Keratinocyte (primary cell): ENCODE measurements at places on chromosomes 3 and 15.

DNA sequence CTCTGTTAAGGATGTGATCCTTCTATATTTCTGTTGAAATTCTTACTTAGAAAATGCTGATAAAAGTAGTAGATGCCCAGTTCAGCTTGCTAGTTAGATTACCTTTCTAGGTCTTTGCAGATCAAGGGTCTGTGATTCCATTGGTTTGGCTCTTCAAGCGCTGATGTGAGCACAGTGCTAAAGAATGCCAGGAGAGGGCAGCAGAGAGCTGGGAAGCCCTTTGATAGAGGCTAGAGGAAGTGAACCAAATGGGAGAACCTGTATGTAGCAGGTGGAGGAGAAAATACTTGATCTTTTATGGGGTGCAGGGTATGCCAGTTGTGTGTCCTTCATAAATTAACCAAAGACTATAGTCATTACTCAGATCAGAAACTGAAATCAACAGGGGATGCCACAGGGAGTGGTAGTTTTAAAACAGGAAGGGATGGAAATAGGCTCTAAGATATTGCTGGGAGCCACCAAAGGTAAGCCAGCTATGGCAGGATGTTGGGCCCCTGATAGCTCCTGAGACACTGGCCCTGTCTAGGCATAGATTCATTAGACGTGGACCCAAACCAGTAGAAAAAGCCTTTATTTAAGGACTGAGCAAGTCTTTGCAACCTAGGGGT lies 677.4 kb downstream of the SQOR start:
- DNase-seq, result peak; percentile 13

DNA sequence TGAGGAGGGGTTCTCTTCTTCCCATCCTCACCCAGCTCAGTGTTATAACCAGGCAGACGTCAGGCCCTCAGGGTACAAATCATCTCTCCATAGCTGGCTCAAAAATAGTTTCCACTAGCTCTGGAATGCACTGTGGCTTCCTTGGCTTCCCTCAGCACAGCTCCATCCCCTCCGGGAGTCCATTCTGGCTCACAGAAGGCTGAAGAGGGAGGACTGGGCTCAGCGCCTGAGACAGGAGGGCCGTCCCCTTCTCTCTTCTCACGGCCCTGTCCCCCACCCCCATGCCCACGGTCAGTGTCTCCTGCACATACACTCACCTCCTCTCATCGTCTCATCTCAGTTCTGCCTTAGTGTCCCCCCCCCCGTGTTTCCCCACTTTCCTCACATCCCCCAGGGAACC lies 50.1 kb downstream of the UMPS start:
- no peak for DNase-seq

GRCh38 chr3:144499001-144499930 lies 527.6 kb downstream of the DIPK2A start:
- no peak for DNase-seq

DNA sequence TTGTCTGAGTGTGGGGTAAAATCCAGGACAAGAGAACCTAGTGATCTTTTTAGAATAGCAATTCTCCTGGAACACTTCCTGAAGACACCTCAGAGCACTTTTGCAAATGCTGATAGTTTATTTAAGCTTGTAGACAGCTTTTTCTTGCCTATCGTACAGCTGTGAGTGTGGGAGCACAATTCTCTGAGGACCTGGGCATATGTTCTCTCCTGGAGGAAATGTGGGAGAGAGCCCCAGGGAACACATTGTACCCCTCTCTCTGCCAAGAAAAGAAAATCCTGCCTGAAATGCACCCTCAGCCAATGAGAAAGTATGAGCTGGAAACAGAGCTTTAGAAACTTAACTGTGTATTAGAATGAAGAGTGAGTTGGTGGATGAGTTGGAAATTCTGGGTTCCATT lies 308.3 kb upstream of the SEMA6D start:
- no peak for DNase-seq

GRCh38 chr3:17581421-17582080 lies 160.9 kb downstream of the TBC1D5 start:
- DNase-seq, result no peak

DNA sequence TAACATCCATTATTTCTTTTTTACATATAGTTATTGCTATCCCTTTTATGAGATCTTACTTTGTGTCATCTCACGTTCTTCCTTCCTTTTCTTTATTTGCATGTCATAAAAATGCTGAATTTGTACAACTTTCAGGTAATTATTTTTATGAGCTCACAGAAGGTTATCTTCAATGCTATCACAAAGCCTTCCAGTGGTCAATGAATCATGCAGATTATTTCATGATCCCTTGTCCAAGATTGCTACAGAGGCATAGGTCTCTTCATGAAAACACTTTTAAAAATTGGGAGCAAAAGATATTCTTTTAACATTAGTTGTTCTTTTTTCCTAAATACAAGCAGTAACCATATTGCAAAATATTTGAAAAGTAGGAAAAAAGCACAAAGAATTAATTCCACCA lies 880.1 kb upstream of the NR2F2 start:
- no peak for DNase-seq

DNA sequence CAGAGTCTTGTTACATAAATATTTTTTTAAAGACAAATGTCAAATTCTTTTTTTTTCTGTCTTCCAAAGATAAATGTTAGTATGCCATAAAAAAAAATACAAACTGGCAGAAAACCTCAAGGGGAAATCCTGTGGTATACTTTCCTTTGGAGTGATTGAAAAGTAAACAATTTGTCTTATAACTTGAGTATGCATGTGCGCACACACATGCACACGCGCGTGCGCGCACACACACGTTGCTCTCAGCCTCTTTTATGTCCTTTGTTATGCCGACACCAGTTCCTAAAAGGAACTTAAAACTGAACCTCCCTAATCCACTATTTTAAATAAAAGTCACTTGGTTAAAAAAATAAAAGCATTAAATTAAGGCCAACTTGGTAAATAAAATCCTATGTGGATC lies 58.1 kb downstream of the TGFBR2 start:
- DNase-seq, result no peak

DNA sequence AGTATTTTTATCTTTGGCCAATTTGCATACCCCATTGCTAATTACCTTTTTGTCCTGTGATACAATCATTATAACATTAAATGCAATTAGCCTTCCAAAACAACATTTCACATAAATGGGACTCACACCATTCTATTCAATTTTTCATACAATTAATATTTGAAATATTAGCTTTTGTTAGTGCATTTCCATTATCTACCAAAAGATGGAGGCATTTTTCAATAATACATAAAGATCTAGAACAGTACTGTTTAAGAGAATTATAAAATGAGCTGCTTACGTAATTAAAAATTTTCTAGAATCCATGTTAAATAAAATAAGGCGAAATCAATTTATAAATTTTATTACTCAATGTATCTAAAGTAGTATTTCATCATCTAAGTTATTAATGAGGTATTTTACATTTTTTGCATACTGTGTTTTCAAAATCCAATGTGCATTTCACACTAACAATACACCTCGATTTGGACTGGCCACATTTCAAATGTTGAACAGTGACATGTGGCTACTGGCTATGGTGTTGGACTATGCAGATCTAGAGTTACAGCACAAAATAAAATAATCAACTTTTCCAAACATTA lies 74.3 kb downstream of the TJP1 start:
- no peak for DNase-seq

- DNase-seq, result no peak
Observed at GRCh38 chr15:62262305-62262941, 97.3 kb upstream of the C2CD4B start.

DNA sequence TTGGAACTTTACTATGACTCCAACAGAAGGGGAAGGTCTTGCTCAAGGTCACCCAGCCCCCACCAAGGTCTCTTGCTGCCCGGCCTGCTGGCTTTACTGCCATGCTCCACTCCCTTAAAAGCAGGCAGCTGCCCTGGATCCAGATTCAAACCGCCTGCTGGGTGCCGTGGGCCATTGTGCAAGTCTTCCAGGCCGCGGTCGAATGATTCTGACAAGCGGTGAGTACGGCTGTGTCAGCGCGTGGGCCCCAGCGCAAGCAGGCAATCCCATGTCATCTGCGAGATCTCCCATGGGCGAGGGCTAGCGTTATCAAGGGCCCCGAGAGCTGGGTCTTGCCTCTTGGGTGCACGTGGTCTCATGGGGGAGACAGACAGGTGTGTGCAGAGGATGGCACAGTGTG lies 37.6 kb downstream of the CORO2B start:
- DNase-seq, result no peak

DNA sequence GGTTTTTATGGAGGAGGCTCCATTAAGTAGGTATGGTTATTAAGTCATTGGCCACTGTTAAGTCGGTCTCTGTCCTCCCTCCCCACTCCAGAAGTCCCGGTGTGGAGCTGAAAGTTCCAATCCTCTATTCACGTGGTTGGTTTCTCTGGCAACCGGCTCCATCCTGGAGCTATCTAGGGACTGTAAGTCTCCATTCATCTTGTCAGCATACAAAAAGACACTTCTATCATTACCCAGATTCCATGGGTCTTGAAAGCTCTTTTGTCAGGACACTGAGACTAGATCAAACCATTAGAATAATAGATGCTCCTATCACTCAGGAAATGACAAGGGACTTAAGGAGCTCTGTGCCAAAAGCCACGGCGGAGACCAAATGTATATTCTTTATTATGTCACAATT lies 110.3 kb downstream of the PIK3CB start:
- DNase-seq, result no peak

DNA sequence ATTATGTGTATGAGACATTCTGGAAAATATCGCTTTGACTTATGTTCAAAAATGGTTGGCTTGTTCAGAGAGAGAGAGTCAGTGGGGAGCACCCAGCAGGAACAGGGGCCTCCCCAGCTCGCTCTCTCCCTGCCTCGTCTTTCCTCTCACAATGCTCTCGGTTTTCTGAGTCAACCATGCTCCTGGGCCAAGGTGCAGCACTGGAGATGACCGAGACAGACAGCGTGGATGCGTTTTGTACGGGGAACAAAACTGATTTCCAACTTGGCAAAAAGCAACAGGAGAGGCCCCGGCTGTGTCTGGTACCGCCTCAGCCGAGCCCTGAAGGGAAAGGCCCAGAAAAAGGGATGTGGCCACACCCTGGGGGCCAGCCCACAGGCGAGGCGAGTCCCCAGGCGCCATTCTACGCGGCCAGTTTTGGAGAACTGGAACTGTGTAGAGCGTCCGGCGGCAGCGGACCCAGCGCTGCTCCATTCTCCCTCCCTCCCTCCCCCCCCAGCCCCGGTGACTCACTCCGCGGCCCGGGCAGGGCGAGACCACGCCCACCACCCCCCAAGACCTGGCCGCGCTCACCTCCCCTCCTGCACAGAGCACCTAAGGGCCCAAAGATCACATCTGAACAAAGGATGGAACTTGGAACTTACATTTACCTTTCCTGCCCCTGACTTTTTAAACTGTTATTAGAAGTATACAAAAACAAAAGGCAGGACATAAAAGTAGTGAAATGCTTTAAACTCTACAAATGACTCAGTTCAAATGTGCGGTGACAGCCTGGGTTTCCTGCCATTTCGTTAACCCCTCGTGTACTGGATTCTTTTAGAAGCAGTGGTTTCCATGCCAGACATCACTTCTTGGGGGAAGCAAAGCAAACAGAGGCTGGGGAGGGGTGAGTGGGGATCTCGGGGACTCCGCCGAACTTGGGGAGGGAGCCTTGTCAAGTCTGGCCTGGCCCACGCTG lies 12.7 kb downstream of the ATP10A start:
- no peak for DNase-seq

GRCh38 chr3:4474683-4475490 lies 7.8 kb upstream of the SUMF1 start:
- no peak for DNase-seq

- no peak for DNase-seq
Observed at GRCh38 chr3:149538371-149538770, 63.9 kb downstream of the TM4SF4 start.

GRCh38 chr15:94312946-94313345 lies 81.6 kb downstream of the MCTP2 start:
- no peak for DNase-seq

- DNase-seq, result no peak
Observed at GRCh38 chr3:187264911-187265310, 26.6 kb downstream of the MASP1 start.

DNA sequence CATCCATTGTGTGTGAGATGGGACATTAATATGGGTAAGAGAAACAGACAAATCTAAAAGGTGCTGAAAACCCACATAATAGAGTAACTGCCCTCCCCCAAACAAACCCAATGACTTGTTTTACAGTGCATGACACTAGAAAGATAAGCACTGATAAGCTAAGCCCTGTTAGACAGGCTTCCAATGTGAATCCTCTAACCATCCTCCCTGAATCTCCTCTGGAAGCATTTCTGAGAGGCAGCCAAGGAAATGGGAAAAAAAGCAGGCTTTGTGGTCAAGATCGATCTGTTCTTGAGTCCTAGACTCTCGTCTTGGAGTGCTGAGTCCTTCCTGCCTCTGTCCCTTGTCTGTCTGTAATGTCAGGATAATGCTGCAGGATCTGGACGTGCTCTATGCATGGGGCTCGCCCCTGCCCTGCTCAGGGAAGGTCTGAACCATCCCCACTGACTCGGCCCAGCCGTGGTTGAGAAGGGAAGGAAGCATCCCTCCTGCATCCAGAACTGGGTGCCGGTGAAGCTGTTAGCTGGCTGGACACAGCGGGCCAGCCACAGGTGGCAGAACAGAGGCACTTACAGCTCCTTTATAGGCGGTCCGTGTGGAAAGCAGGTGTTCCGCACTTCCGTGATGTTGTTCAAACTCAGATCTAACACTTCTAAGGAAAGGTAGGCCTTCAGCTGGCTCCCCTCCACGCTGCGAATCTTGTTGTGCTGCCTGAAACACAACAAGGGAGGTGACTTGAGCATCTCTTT lies 84.1 kb downstream of the LRIG1 start:
- no peak for DNase-seq

GRCh38 chr3:136862617-136863322 lies 762 bp downstream of the NCK1 start:
- DNase-seq, result peak; percentile 23

DNA sequence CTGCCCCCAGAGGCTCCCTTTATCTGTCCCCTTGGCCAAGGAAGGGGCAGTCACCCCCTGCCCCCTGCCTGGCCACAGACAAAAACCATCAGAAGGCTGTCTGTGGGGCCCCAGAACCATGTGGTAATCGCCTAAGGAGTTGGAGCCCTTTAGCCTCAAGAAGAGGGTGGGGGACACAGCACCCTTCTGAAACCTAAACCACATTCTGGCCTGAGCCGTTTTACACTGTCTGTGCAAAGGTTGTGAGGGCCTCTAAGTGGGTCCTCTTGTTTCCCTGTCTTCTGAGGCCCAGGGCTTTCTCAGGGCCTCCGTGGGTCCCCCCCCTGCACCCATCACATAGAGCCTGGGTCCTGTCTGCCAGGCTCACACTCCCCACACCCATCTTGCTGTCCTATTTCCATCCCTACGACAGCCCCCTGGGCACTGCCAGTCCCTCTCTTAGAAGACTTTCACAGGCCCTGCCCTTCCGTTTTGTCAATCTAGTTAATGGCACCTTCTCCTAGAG lies 17.9 kb upstream of the RPUSD3 start:
- no peak for DNase-seq

- no peak for DNase-seq
Observed at GRCh38 chr3:156172536-156172935, 52.2 kb downstream of the KCNAB1 start.

DNA sequence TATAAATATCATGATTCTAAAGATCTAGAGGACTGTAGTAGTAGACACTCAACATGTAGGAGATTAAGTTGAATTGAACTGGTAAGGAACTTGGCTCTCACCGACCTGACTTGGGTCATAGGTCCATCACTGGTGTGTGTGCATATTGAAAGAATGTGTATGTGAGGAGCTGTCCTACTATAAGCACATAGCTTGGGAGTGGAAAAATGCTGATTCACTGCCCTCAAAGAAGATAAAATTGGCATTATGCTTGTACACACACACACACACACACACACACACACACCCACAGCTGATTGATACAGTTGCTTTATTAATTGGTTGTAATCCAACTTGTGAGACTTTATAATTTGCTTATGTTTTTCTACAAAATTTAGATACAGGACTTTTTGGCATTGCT lies 411.0 kb upstream of the NR2F2 start:
- no peak for DNase-seq

GRCh38 chr3:43077261-43077660 lies 28.6 kb downstream of the POMGNT2 start:
- no peak for DNase-seq
